A549 treated with GW870086 at 1 μM for 4 hours (cell line): ENCODE measurements at places on chromosomes 11 and 22. TPM values are rescaled to one million over a fixed set of nuclear protein-coding genes. Genes with fewer than 3 reads are reported as not detected.

The SCGB1D1 gene
- not detected in 5 replicates for total RNA-seq

The ZNHIT2 gene
- total RNA-seq = 14.6 to 23.2 TPM (median 21.6 TPM) in 5 replicates

The OR4C6 gene
- total RNA-seq = not detected in 5 replicates

The APOBEC3H gene
- 0.26 to 0.45 TPM (median 0.36 TPM) in 5 replicates for total RNA-seq

The ACRV1 gene
- total RNA-seq = not detected in 5 replicates

The MPZL2 gene
- total RNA-seq = 0.07 to 0.09 TPM in 2 of 5 replicates, not detected in the others

The OR4D5 gene
- not detected in 5 replicates for total RNA-seq

The PGGHG gene
- 6.1 to 12.3 TPM (median 11.0 TPM) in 5 replicates for total RNA-seq

The ANO3 gene
- not detected in 5 replicates for total RNA-seq

The ABCC8 gene
- total RNA-seq = 2.0 to 3.3 TPM (median 2.8 TPM) in 5 replicates

The TTC9C gene
- total RNA-seq = 29.4 to 34.3 TPM (median 30.7 TPM) in 5 replicates

The CRYBB3 gene
- 0.19 TPM in 1 of 5 replicates, not detected in the others for total RNA-seq

The C22orf31 gene
- total RNA-seq = not detected in 5 replicates

The PDGFD gene
- 6.8 to 8.6 TPM (median 7.7 TPM) in 5 replicates for total RNA-seq

The POU2AF2 gene
- total RNA-seq = not detected in 5 replicates

The GLYATL2 gene
- total RNA-seq = not detected in 5 replicates

The TMEM86A gene
- total RNA-seq = 0.19 to 0.36 TPM (median 0.23 TPM) in 5 replicates

The POU2F3 gene
- total RNA-seq = not detected in 5 replicates

The MPZL3 gene
- total RNA-seq = 0.19 to 0.50 TPM (median 0.31 TPM) in 5 replicates

The CSNK1E gene
- 85.6 to 110 TPM (median 107 TPM) in 5 replicates for total RNA-seq

The MUC6 gene
- 0.01 TPM in 1 of 5 replicates, not detected in the others for total RNA-seq

The SAA4 gene
- total RNA-seq = not detected in 5 replicates

The CARNS1 gene
- 0.14 to 0.19 TPM (median 0.14 TPM) in 5 replicates for total RNA-seq

The TSPAN32 gene
- total RNA-seq = not detected in 5 replicates

The SLC25A45 gene
- total RNA-seq = 11.7 to 16.3 TPM (median 15.2 TPM) in 5 replicates

The TRIM51 gene
- not detected in 5 replicates for total RNA-seq

The MRE11 gene
- total RNA-seq = 13.1 to 17.3 TPM (median 16.5 TPM) in 5 replicates

The MN1 gene
- 2.4 to 4.0 TPM (median 3.4 TPM) in 5 replicates for total RNA-seq

The FAM181B gene
- 0.05 to 0.07 TPM (median 0.05 TPM) in 3 of 5 replicates, not detected in the others for total RNA-seq

The APOA5 gene
- total RNA-seq = not detected in 5 replicates

The LAYN gene
- 3.6 to 4.9 TPM (median 4.2 TPM) in 5 replicates for total RNA-seq

The OR56B4 gene
- not detected in 5 replicates for total RNA-seq

The MMP7 gene
- 22.8 to 33.8 TPM (median 24.6 TPM) in 5 replicates for total RNA-seq

The FBLN1 gene
- total RNA-seq = 35.8 to 50.8 TPM (median 50.2 TPM) in 5 replicates
